ENCODE measurements at places on chromosomes 4 and X.

DNA sequence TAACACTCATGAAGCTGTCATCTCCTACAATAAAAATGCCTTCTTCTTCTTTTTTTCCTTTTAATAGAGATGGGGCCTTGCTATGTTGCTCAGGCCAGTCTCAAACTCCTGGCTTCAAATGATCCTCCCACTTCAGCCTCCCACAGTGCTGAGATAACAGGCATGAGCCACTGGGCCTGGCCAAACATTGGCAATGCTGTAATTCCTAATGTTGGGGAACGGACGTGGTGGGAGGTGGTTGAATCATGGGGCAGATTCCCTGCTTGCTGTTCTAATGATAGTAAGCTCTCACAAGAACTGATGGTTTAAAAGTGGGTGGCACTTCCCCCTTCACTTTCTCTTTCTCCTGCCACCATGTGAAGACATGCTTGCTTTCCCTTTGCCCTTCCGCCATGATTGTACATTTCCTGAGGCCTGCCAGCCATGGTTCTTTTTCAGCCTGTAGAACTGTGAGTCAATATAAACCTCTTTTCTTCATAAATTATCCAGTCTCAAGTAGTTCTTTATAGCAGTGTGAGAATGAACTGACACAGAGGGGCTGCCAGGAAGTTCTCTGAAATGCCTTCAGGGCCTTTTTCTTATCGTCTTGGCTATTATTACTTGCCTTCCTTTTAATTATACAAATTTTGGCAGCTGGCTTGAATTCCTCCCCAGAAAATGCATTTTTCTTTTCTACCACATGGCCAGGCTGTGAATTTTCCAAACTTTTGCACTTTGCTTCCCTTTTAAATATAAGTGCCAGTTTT, 93.0 kb downstream of the CENPC start:
- DNase-seq, result no peak

- no peak for DNase-seq
Observed at GRCh38 chr4:85736571-85736970, 261.6 kb downstream of the ARHGAP24 start.

DNA sequence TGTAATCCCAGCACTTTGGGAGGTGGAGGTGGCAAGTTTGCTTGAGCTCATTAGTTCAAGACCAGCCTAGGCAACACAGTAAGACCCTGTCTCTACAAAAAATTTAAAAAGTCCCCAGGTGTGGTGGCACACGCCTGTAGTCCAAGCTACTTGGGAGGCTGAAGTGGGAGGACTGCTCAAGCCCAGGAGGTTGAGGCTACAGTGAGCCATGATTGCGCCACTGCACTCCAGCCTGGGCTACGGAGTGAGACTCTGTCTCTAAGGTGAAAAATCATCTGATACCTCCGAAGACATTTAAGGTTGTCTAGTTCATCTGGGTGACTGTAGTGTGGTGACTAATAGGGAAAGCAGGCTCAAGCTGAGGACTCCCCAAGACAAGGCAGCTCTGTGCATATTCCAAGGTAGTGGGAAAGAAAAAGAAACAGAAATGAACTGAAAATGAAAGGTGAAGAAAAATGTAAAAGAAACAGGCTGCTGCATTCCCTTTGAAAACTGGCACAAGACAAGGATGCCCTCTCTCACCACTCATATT, 23.3 kb downstream of the FRYL start:
- no peak for DNase-seq

DNA sequence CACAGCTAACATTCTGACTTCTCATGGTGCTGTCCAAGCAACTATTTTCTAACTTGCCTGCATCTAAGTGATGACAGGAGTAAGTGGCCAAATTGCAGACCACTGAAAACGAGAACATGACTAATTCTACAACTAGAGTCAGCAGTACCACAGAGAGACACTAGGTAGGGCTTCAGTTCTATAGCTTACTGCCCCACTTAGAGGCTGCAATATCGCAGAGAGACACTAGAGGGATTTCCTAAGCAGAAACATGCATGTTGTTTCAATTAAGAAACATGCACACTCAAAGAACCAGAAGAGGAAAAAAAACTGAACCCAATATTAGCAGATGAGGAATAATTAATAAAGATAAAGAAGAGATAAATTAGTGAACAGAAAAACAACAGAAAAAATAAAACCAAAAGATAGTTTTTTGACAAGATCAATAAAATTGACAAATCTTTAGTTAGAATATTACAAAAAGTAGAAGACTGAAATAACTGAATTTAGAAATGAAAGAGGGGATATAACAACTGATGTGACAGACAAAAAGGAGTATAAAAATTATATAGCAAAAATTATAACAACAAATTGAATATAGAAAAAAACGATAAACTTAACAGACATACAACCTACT, 100.8 kb downstream of the SPIN4 start:
- DNase-seq, result peak; percentile 74

DNA sequence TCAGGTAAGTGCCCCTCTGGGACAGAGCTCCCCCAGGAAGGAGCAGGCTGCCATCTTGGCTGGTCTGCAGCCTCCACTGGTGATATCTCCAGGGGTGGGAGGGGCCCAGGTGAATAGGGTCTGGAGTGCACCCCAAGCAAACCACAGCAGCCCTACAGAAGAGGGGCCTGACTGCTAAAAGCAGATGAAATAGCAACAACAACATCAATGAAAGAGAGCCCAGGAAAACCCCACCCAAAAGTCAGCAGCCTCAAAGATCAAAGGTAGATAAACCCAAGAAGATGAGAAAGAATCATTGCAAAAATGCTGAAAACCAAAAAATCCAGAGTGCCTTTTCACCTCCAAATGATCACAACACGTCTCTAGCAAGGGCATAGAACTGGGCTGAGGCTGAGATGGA, 92.5 kb upstream of the PAGE3 start:
- no peak for DNase-seq

GRCh38 chrX:19882066-19882775, 5.2 kb downstream of the SH3KBP1 start:
- no peak for DNase-seq

DNA sequence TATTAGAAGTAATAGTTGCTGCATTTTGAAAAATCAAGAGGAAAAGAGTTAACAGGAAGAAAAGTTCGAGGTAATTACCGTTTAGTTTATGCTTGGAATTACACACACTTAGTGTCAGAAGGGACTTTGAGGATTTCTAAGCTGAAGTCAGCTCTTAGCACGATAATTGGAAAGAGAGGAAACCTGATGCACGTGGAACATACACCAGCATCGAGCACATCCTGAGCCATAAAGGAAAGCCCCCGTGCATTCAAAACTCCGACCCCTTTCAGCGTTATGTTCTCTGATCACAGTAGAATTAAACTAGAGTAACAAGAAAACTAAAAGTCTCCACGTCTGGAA, 400 bp upstream of the PAQR3 start:
- DNase-seq, result no peak

DNA sequence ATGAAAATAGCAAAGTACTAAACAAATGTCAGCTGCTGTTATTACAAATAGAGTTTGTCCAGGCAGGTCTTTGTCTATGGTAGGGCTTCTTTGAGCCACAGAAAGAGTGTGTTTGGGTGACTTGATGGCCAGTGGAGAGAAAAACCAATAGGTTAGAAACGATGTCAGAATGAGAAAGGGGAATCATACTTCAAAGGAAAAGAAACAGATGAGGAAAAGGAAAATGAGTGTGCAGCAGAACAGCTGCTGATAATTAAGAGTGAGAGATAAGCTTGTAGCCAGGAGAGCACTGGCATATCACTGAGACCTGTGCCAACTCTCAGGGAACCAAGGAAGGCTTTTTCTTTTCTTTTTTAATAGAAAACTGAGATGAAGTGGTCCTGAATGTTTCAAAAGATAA, 257.2 kb downstream of the ARHGAP24 start:
- no peak for DNase-seq

- DNase-seq, result no peak
Observed at GRCh38 chrX:112967903-112968302, 127.3 kb upstream of the AMOT start.

DNA sequence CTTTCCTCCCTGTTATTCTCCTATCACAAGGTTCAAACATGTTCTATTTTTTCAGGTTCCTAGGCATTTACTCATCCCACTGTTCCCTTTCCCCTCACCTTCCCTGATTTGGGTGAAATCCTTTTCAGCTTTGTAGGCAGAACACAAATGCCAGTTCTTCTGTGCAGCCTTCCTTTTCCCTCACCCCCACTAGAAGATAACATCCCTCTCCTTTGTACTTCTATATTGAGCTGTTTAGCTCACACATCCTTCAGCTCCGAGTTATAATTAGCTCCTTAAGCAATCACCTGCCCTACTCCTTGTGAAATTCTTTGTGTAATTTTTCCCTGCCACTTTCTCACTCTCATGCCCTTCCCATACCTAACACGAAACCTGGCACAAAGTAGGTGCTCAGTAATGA, 240.9 kb downstream of the AR start:
- DNase-seq, result no peak

DNA sequence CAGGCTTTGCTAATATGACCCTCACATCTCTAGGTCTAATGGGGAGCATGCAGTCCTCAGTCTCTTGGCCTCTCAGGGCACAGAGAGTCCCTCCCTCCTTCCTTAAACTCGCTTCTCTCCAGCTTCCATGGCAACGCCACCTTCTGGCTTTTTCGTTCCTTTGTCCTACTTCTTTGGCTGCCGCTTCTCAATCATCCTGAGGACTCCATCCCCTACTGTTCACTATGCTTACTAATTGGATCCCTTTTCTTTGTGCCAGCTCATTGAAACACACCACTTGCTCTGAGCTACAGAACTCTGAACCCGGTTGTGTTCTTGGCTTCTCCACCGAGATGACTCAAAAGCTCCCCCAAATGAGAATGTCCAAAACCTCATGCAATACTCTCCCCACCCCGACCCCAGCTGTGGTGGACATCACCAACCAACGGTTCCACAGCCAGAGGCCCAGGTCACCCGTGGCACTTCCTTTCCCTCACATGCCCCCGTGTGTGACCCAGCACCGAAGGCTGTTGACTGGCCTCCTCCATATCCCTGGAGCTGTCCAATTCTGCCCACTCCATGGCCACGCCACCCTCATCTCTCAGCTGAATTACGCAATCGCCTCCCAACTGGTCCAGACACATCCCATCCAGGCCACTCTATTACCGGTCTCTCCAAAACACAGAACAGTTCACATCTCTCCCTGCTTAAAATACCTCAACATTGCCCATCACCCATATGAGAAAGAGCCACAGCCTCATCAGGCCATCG, 34.7 kb downstream of the CRMP1 start:
- no peak for DNase-seq

DNA sequence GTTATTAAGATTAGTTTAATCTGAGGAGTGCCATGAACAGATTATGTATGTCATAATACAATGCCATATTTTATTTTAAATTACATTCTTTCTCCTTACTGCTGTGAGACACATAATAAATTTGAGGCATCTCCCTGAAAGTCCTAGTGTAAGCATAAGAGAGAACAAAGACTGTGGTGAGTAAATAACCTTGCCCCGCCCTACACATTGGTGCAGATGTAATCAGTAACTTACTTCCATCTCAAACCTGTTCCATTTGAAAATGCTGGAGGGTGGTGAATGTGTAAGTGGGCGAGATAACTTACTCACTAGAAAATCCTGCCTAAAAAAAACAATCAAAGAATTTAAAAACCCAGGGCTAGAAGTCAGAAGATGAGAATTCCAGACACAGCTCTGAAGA, 338.1 kb upstream of the SLIT2 start:
- DNase-seq, result no peak

DNA sequence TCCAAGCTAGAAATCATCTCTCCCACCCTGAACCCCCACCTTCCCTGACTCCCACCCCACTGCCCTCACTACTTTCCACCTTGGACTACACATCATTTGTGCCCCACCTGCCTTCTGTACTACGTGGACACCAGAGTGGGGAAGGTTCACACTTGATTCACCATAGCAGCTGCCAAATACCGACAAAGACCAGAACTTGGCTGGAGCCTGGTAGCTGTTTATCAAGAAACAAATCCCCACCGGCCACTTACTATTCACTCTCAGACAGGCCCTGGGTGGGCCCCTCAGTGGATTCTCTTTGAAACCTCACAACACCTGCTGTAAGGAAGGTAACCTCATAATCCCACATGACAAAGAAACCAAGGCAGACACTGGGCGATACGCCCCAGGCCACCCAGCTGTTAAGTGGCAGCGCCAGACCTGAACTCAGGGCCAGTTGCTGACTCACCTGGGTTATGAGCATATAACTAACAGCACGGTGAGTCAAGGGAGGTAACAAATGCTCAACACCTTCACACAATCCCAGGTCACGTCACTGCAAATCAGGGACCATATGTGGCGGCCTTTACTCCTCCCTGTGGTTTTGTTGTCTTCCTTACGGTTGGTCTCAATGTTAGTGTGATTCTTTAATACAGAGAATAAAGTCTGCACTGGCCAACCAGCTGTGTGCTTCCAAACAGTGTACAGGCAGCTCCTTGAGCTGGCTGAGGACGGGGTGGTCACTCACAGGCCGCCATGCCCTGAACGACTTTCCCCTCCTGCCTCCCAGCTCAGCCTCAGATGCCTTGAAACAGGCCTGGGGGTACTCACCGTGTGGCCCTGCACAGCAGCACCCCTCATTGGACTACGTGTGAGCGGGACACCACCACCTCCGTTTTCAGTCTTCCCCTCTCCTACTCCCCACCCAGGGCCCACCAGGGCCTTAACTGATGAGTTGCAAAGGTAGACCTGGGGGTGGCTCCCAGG, 7.5 kb downstream of the WDR1 start:
- DNase-seq, result no peak

DNA sequence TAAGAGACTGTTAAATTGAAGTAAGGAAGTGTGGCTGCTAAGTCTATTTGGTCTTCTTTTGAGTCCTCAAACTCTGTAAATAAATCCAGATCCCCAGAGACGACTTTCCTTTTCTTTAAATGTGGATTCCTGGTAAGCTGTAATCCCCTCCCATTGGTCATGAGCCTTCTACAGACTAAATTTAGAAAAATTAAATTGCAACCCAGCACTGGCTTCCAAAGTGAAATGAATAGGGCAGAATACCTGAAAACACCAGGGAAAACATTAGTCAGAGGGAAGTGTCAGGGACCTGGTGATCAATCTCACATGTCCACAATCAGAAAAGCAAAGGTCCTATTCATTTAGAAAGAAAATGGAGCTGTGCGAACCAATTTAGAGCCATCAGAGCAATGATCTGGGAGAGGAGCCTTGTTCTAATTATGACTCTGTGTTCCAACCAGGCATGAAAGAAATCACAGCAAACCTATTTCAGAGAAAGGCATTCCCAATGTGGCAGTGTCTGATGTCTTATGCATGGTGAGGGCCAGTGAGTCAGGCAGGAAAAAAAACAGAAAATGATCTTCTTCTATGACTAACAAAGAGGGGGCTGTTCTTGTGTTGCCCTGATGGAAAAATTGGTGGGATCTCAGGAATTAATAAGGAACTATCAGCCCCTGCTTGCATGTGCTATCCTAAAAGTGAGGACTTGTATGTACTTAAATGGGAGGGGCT, 19.8 kb upstream of the CCDC149 start:
- no peak for DNase-seq

GRCh38 chr4:188372829-188373228, 233.6 kb downstream of the TRIML1 start:
- peak; percentile 71 for DNase-seq

All from endodermal cell (in vitro differentiated cells).